Hematopoietic multipotent progenitor cell treated with erythropoietin and hydrocortisone succinate and interleukin-3 and kit ligand, for 4 days (in vitro differentiated cells): ENCODE measurements at places on chromosomes 16 and 17.
A peak's percentile ranks its signal among the peaks of the same experiment; 100 is the strongest.

GRCh38 chr17:81221371-81221841 lies 1.4 kb downstream of the CEP131 start:
- no peak for DNase-seq

DNA sequence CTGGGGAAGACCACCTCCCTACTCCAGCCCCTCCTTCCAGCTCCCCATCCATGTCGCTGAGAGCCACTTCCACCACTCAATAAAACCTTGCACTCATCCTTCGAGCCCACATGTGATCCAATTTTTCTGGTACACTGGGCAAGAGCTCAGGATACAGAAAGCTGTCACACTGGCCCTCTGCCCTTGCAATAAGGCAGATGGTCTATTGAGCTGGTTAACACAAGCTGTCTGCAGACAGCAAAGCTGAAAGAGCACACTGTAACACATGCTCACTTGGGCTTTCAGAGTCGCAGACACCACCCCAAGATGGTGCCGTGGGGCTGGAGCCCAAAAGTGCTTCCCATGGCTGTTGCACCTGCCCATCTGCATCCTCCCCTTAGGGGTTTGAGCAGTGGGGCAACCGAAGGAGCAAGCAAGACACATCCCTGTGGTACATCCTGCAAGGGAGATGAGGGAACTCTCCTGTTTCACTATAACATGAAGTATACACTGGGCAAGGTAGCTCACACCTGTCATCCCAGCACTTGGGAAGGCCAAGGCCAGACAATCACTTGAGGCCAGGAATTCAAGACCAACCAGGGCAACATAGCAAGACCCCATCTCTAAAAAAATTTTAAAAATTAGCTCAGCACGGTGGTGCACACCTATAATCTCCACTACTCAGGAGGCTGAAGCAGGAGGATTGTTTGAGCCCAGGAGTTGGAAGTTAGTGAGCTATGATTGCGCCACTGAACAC lies 52.8 kb upstream of the C17orf78 start:
- no peak for DNase-seq

DNA sequence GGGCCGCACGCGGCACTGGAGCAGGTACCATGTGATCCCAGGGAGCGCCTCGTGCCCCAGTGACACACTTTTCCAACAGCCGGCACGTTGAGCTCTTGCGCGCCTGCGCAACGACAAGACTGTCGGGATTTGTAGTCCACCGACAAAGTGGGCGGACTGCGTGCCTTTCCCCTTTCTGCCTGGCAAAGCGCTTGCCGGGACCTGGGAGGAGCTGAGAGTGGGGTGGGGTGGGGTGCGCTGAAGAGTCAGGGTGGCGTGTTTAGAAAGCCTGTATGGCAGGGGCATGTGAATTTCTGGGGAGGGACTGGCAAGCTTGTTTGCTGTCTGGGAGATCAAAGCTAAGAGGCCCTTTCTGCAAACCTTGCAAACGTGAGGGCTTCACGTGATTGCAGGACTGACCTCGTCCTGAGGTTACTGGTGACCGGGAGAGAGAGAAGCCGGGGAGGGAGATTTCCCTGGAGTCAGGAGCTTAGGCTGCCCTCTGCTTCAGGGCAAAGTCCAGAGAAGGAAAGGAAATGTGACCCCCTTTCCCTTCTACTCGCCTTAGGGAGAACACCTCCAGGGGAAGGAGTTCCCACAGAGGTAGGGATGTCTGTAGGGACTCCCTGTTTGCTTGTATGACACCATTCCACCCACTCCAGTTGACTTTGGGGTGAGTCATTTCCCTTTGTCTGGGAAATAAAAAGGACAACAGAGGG lies 429 bp upstream of the NR1D1 start:
- peak; percentile 98 for DNase-seq

- no peak for DNase-seq
Observed at GRCh38 chr16:78763821-78764440, 664.5 kb downstream of the WWOX start.

DNA sequence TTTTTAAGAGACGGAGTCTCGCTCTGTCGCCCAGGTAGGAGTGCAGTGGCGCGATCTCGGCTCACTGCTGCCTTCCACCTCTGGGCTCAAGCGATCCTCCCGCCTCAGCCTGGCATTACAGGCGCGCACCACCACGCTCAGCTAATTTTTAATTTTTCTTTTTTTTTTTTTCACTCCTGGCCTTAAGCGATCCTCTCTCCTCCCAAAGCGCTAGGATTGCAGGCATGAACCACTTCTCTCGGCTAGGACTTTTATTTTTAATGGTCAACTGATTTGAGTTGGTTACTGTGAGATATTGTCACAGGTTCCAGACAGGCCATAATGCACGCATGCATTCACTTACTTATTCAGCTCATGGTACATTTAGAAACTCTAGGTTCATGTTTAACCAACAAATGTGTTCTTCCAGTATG lies 888 bp downstream of the PIGW start:
- no peak for DNase-seq
